ENCODE measurements at places on chromosomes 12 and 14. TPM values are rescaled to one million over a fixed set of nuclear protein-coding genes. Genes with fewer than 3 reads are reported as not detected.

DNA sequence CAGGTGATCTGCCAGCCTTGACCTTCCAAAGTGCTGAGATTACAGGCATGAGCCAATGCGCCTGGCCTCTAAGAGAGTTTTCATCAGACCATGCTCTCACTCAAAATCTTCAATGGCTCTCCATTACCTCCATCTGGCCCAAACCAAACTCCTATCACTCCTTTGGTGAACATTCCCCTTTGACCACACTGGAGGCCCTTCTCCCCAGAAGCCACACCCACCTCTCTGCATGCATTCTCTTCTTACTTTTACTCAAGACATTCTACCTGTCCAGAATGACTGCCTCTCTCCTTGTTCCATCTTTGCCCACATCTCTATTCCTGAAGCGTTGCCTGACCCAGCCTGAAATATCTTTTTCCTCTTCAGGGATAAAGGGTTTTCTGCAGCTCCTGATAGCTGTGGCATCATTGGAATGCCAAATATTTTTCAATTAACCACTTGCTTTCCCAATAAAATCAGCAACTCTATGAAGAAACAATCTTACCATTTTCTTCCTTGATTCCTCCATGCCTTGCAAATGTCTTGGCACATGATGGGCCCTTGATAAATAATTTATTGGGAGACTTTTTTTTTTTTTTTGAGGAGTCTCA, 15.5 kb downstream of the PLEK2 start:
- DNase-seq, result no peak

DNA sequence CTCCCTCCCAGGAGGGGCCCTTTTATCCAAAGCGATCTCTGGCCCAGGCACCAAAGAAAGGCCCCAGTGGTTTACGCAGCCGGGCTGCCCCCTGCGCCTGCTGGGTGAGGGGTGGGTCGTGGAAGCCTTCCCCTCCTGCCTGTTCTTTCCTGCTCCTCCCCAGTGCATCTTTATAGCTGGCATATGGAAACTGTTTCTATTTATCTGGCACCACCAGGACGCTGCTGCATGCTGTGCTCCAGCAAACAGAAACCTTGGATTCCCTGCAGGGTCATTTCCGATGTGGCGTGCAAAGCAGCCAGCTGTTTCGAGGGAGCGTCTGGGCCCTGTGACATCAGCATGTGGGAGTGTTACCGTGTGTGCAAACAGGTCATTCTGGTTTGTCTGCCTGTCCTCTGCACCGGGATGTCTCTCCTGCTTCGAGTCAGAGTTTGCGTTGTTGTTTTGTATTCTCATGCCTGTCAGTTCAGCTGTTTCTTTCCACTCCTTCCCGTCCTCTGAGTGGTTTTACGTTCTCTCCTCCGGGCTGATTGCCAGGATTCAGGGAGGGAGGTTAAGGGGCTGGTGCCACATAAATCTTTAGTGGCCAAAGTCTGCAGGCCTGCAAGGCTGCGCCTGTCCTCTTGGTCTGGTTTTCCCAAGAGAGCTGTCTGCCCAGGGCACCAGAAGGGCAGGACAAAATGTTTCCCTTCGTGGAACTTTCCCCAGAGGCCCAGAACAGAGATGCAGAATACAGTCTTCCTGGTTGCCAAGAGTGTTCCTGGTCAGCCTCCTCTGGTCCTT, 24.6 kb downstream of the TPCN1 start:
- DNase-seq, result no peak

GRCh38 chr12:104969343-104969742, 11.3 kb upstream of the SLC41A2 start:
- DNase-seq, result no peak

DNA sequence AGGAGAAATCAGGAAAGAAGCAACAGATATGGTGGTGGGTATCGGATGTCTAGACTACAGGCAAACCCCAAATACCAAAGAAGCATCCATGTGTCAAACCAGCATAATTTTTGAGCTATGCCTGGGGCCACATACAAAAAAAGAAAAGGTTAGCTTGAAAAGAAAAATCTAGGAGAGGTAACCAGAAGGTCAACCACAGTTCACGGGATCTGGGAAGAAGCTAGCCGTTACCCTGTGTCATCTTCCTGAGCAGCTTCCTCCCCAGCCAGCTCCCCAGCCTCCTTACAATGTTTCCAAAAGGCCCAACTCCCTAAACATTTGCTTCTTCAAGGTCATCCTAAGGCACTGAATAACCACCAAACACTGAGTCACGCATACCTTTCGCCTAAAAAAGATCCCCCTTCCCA, 3.1 kb downstream of the SINHCAF start:
- DNase-seq, result no peak

The BHLHE41 gene
- total RNA-seq, result 0.81 TPM

The ISCA2 gene
- 17.2 TPM for total RNA-seq

The TMEM229B gene
- 46.3 TPM for total RNA-seq

All from hematopoietic multipotent progenitor cell (in vitro differentiated cells).